Calu3 (cell line): ENCODE measurements at places on chromosomes 6 and 20.
A peak's percentile ranks its signal among the peaks of the same experiment; 100 is the strongest.

GRCh38 chr20:64246616-64247306 lies 8.8 kb upstream of the PCMTD2 start:
- DNase-seq, result no peak

GRCh38 chr6:54937371-54937770 lies 90.8 kb downstream of the FAM83B start:
- DNase-seq, result no peak

DNA sequence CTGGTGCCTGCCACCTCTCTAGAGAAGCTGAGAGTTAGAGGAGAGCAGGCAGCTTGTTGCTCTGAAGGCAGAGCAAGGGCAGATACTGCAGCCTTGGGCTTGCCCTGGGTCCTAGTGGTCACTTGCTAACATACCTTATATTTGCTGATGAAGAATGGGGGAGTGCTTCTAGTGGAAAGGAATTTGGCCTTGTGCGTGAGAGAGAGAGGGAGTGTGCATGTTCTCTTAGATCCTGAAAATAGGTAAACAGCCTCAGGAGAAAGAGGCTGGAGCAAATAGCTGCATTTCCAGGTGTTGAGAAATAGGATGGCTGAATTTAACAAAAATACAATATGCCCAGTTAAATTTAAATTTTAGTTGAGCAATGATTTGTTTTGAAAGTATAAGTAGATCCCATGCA lies 724.5 kb upstream of the FLRT3 start:
- no peak for DNase-seq

GRCh38 chr6:147643341-147644200 lies 135.1 kb downstream of the SAMD5 start:
- DNase-seq, result no peak

- DNase-seq, result no peak
These were observed 689.6 kb downstream of the DHX35 start for GRCh38 chr20:39651645-39652325.

GRCh38 chr6:105900125-105900937 lies 185.8 kb upstream of the PRDM1 start:
- DNase-seq, result no peak

- DNase-seq, result no peak
These were observed 91.0 kb downstream of the PKHD1 start for GRCh38 chr6:51996296-51996947.

DNA sequence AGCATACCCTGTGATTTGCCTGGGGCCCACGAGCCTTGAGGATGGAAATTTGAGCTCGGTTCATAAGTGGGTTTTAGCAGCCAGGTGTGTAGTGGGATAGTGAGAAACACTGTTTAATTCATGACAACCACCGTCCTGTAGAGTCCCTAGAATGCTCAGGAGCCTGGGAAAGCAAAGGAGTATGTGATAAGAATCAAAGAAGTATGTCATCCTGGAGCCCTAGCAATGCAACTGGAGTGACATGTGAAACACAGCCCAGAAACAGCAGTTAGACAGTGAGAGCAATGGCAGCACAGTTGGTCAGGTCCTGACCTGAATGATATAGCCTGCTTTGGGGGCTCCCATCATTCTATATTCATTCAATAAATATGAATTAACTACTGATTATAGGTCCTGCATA lies 161.2 kb upstream of the ECI2 start:
- no peak for DNase-seq

- peak; percentile 63 for DNase-seq
These were observed 728 bp downstream of the ITPR3 start for GRCh38 chr6:33621711-33622388.

DNA sequence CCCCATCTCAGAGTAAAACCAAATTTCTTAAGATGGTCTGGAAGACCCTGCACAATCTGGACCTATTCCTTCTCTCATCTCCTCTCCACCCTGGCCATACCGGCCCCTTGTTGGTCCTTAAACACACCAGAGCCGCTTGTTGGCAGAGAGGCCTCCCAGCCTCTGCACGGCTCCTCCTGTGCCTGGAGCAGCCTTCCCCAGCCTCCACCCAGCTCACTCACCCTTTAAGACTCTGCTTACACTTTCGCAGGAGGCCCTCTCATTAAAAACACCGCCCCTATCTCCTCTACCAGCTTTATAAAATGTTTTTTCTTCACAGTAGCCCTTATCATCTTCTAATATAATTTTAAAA lies 49.8 kb downstream of the BANF2 start:
- no peak for DNase-seq
